ENCODE measurements at places on chromosomes 13 and 19.

DNA sequence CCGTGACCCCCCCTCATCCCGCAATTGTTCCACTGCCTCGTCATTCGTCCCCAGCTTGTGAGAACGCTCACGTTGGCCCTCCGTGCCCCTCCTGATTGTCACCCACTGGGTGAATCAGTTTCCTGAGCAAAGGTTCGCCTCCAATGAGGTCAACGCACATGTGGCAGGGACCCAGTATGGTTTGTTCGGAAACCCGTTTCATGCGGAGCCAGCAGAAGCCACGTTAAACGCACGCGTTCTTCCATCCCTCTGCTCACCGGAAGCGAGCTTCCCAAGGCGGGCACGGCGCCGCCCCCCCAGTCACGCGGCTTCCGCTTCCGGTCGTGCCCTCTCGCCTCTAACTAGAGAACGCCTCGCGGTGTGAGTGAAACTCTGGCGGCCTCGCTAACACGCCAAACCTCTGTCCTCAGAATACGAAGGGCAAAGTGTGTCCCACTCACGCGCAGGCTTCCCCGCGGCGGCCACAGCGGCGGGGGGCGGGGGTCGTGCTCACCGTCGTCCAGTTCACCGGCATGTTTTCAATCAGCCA lies 18.0 kb upstream of the CFAP97D2 start:
- DNase-seq: no peak

GRCh38 chr19:4363571-4364304 lies 20.4 kb downstream of the MPND start:
- no peak for DNase-seq

GRCh38 chr13:20272588-20273171 lies 40.6 kb upstream of the GJB6 start:
- no peak for DNase-seq

GRCh38 chr13:42569576-42570344 lies 4.2 kb upstream of the TNFSF11 start:
- no peak for DNase-seq

GRCh38 chr13:49791315-49791710 lies 1.2 kb downstream of the KPNA3 start:
- peak; percentile 82 for DNase-seq

DNA sequence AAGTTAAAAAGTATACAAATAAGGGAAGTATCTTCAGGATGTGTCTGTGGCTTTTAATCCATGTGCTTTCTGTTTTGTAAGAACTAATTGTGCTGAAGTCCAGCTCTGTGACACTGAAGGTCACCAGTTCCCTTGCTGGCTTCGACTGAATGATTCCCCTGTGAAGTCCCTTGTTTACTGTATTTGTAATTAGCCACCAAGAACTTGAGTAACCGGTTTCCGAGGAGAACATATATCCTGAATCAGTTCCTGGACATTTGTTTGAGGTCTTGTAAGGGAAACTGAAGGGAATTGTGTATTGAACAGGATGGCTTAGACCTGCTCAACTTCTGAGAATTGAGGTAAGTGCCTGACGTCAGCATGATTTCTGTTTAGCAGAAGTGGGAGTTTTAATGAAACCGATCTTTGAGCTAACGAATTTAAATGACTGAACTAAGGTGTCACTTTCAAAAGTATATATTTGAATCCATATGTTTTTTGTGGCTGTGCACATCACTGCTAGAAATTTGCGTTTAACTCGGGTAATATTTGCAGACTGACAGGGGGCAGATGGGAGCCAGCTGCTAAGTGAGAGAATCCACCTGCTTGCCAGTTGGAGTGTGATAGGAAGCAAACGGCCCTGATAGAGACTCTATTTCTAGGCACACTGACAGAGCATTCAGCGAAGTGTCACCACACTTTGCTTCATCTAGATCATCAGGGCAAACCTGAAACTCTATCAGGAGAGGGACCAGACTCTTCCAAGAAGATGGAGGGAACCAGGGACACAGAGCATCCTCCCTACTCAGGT lies 530.0 kb downstream of the RFC3 start:
- DNase-seq: no peak

- DNase-seq: no peak
These were observed 32.0 kb downstream of the KLF5 start for GRCh38 chr13:73090823-73091187.

- no peak for DNase-seq
These were observed 26.1 kb downstream of the PPP5C start for GRCh38 chr19:46372901-46373490.

DNA sequence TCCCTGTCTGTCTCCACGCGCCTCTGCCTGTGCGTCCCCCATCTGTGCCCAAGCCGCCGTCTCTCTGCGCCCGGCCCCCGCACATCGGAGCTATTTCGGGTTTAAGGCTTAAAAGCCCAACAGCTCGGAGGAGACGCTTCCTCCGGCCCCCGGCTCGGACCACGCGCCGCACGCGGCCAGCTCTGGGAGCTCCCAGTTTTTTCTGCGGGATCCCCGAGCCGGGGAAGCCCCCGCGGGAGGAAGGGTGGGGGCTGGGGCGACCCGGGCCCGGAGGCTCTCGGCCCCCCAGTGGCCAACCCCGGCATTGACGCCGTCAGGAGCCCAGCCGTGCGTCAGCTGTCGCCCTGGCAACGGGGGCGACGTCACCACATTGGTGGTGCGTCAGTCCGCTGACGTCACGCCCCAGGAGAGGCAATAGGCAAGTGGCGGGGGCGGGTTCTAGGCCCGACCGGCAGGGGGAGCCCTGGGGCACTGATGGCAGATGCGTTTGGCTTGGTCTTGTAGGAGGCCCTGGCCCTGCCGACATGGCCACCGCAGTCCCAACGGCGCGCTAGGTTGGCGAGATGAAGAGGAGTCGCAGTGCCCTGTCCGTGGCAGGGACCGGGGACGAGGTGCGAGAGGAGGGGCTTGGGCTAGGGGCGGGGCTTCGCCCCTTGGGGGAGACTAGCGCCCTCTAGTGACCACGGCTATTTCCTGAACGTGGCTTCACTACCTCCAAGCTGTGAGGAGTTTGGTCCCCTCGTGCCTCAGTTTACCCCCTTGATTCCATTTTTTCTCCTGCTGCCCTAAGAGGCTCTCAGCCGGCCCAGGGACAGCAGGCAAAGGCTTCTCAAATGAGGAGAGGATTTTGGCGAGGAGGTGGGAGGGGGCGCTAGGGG lies 3.7 kb upstream of the PDE4A start:
- peak; percentile 92 for DNase-seq

- DNase-seq: no peak
These were observed 2.5 kb downstream of the ZNF430 start for GRCh38 chr19:21022996-21023395.

- no peak for DNase-seq
These were observed 95.1 kb downstream of the RAB20 start for GRCh38 chr13:110466266-110466915.

DNA sequence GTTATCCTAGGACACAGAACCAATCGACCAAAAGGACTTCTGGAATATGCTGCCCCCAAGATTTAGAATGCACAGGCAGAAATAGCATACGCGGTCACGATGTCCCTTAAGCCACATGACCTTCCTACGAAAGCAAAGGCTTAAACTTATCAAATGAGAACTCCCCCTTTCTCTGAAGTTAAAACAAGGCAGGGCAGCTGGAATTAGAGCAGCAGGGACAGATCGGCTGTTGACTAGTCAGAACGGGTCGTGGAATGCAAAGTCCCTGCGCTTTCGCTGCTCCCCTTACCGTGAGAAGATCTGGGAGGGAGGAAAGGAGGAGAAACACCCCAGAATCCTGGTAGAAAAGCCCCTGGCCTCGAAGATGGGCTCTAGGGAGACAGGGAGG lies 799 bp upstream of the USPL1 start:
- DNase-seq: peak; percentile 96

DNA sequence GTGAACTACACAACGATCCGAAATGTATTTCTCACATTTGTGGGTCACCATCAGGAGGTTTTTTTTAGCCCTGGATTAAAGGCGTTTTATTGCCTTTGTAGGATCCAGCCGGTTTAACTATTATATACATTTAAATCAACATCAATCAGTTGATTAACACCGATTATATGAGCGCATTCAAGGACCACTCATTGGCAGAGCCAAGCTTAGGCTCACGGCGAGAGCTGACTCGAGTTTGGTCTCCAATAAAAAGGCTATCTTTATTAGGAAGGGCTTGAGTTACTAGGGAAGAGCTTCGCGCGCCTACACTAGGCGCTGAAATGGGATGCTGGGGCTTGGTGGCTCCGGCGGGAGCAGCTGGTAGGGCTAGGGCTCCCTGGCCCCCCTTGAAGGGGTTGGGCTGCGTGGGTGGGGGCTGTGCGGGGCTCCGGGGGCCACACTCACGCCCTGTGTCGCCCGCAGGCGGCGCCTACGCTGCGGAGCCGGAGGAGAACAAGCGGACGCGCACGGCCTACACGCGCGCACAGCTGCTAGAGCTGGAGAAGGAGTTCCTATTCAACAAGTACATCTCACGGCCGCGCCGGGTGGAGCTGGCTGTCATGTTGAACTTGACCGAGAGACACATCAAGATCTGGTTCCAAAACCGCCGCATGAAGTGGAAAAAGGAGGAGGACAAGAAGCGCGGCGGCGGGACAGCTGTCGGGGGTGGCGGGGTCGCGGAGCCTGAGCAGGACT lies 4.2 kb downstream of the PDX1 start:
- DNase-seq: no peak

- DNase-seq: peak; percentile 51
These were observed 15.9 kb downstream of the SUGP1 start for GRCh38 chr19:19304186-19304965.

DNA sequence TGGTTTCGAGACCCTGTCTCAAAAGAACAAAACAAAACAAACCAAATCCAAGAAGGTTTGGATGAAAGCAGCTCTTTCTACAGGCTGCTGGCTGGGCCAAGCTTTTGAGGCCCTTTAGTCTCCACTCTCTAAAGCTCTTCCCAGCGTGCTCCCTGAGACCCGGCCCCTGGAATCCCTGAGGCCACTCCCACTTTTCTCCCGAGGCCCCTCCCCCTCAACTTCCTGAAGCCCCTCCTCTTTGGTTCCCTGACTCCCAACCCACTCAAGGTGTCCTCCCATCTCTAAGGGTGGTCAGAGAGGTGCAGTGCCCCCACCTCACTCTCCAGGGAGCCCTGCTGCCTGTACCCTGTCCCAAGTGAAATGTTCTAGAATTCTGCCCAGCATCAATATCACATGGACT lies 10.6 kb downstream of the ERICH6B start:
- DNase-seq: no peak

DNA sequence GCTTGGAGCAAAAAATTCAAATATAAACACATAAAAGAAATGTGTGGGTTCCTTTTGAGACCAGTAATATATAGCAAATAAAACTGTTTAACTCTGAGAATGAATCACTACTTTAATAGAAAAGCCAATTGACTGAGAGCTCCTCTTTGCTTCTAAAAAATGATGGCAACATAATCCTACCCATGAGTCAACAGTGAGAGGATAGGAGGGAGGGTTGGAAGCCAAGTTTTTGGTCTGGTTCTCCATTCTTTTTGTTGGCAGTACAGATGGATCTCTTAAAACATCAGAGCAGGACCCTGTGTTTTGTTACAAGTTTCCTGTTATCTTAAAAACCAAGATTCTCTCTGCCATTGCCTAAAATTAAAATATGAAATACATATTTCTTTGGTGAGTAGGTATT lies 50.0 kb upstream of the POSTN start:
- DNase-seq: no peak

GRCh38 chr13:49457221-49457620 lies 13.1 kb downstream of the SETDB2 start:
- DNase-seq: no peak

DNA sequence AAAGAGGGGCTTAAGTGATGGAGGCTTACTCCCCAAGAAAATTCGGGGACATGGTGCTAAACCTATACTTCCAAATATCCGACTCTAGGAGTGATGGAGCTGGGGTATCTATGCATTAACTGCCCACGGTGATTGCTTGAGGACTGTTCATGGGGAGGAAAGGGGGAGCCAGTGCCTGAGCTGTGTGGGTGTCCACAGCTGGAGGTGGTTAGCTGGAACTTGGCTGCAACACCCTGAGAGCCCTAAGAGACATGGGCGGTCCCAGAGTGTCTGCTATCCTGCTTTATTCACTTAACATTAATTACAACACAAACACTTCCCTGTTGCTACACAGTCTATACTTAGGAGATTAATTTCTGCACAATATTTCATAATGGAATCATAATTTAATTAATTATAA lies 28.1 kb upstream of the POMP start:
- no peak for DNase-seq

- DNase-seq: no peak
These were observed 26.8 kb downstream of the TUBA3C start for GRCh38 chr13:19154843-19155242.

DNA sequence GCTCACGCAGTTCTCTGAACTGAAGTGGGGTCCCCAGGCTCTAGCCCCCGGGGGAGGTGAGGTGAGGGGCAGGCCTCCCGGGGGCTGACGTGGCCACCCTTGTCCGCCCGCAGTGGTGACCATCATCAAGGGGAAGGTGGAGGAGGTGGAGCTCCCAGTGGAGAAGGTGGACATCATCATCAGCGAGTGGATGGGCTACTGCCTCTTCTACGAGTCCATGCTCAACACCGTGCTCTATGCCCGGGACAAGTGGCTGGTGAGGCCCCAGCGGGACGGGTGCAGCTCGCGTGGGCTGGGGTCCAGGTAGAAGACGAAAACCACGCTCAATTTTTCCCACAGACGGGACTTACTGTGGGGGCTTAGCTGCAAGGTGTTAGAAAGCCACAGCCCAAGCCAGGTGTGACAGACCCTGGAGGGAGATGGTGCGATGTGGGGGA lies 5.6 kb upstream of the ADM5 start:
- no peak for DNase-seq

DNA sequence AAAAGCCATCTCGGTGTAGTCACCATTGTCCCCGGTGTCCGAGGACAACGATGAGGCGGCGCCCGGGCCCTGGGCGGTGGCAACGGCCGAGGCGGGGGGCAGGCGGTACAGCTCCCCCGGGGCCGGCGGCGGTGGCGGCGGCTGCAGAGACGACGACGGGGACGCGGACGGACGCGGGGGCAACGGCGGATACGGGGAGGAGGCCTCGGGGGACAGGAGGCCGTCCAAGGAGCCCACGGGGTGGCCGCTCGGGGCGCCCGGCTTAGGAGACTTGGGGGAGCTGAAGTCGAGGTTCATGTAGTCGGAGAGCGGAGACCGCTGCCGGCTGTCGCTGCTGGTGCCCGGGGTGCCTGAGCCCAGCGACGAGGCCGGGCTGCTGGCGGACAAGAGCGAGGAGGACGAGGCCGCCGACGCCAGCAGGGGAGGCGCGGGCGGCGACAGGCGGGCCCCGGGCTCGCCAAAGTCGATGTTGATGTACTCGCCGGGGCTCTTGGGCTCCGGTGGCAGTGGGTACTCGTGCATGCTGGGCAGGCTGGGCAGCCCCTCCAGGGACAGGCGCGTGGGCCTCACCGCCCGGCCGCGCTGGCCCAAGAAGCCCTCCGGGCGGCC lies 3.5 kb downstream of the IRS2 start:
- DNase-seq: no peak

DNA sequence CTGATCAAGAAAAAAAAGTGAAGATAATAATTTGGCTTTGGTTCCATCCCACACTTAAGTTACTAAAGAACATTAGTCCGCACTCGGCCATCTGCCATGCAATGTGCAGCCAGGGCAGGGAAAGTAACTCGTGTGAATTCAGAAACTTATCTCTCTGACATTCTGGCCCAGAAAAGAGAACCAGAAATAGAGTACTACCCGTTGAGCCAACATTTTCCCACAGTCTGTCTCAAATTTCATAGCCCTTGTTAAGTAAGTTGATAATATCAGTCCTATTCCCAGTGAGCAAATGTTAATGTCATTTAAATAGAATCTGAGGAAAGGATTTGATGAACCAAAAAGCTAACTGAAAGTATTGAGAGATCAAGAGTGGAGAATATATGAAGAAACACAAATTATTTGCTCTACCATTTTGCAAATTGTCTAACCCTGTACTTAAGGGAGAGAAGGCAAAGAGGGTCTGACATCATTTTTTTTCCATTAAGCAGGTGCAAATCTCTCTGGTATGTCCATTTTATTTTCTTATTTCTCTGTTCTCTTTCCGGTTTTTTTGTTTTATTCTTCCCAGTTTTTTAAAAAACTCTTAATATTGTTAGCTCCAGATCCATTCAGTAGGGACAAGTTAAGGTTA lies 156.3 kb downstream of the NDFIP2 start:
- no peak for DNase-seq
